GM19239 (cell line): ENCODE measurements at places on chromosomes 7 and 10.

DNA sequence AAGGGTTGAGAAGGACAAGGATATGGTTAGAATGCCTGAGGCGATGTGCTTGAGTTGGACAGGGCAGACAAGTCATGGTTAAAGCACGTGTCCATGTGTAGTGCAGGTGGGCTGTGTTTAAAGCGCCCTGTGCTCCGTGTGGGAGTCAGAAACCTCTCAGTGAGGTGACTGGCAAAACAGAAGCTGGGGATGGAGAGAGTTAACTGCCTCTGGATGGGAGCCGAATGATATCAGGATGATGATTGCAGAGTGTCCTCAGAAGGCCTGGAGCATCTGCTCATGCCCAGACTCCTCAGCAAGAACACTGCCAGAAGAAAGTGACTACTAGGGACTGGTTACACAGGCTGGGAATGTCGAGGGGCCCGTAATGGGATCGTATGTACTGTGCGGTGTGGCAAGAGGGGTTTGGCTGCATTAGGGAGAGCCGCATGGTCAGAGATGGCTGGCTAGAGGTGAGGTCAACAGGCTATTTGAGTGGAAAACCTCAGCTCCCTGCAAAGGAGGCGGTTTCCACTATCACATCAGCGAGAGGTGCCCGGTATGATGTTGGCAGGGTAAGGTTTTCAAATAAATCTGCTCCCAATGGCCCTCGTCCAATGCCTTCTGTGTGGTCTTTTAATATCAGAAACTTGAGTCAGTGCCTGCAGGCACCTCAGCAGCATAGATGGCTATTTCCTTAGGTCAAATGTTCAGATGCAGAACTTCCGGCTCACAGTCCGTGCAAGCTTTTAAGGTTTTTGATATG, 26.1 kb upstream of the MRC1 start:
- DNase-seq: no peak

- no peak for DNase-seq
Observed at GRCh38 chr7:40755438-40755837, 620.6 kb downstream of the SUGCT start.

- no peak for DNase-seq
Observed at GRCh38 chr10:31090894-31091607, 59.4 kb upstream of the ZNF438 start.

DNA sequence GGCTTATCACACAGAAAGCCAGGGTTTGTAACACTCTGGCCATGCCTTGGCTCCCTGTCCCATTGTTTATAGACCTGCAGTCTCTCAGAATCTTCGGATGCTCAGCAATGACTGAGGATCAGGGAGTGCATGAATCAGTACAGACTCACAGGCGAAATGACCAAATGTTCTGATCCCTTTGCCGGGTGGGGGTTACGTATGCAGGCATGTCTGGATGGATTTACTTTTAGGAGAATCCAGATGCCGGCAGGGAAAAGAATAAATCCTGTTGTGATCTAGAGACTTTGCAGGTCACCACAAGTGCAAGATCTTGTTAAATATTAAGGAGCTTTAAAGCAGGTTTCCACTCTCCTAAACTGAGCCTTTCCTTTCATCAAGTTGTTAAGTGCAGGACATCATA, 149.5 kb downstream of the SFMBT2 start:
- DNase-seq: no peak

DNA sequence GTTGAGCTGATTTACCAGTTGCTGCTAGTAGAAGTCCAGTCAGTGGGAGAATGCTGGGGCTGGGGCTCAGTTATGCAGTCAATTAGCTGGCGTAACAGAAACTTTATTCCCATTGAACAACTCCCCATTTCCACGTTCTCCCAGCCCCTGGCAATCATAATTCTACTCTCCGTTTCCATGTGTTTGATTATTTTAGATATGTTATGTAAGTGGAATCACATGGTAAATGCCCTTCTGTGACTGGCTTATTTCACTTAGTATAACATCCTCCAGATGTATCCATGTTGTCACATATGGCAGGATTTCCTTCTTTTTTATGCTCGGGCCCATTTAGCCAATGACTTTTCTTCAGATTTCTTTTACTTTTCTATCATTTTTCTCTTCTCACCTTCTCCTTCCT, 61.1 kb upstream of the EXOC4 start:
- no peak for DNase-seq
